ENCODE measurements at places on chromosomes 16 and 17.

DNA sequence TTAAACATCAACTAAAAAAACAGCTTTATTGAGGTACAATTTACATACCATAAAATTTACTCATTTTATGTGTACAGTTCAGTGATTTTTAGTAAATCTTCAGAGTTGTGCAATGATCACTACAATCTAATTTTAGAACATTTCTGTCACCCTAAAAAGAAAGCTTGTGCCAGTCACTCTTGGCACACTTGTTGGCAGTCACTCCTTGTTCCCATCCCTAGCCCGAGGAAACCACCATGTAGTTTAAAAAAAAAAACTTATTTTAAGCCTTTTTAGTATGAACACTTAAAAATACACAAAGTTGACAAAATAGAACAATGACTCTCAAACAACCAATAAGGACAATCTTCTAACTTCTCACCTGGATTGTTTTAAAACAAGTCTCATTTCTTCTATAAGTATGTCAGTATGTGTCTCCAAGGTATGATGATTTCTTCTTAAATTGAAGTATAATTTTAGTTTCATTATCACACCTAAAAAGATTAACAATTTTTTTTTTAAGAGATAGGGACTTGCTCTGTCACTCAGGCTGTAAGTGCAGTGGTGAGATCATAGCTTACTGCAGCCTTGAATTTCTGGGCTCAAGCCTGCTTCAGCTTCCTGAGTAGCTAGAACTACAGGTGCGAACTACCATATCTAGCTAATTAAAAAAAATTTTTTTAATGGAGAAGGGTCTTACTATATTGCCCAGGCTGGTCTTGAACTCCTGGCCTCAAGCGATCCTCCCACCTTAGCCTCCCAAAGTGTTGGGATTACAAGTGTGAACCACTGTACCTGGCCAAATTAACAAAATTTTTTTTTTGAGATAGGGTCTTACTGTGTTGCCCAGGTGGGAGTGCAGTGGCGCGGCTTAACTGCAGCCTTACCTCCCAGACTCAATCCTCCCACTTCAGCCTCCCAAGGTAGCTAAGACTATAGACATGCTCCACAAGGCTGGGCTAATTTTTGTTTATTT lies 53.2 kb downstream of the PPM1E start:
- no peak for DNase-seq

DNA sequence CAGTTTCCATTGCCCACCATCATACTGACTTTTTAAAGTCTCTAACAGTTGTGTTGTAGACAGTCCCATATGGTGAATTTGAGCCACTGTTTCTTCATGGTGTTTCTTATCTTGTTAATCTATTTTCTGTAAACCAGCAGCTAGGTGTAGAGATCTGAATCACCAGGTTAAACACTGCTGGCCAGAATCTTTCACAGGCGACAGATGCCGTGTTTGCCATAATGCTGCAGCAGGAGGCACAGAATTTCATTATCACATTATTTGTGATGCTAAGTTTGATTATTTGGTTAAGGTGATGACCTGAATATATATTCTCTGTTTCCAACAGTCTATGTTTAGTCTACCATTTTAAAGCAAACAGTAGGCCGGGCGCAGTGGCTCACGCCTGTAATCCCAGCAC lies 11.5 kb upstream of the CNGB1 start:
- DNase-seq: no peak

DNA sequence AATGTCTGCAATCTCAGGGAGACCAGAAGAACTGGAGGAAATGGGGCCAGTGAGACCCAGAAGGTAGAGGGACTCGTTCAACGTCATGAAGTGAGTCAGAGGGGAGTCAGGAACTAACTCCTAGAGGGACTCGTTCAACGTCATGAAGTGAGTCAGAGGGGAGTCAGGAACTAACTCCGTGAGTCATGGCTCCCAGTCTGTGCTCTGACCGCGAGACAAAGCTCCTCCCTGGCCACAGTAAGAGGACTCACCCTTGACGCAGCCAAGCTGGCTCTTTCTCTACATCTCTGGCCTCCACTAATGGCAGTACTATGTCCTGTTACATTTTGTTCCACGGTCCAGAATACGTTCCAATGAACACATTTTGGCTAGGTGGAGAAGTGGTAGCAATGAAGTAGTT lies 902.5 kb downstream of the KCNJ2 start:
- DNase-seq: no peak

GRCh38 chr16:56050916-56051315 lies 140.4 kb upstream of the GNAO1 start:
- no peak for DNase-seq

DNA sequence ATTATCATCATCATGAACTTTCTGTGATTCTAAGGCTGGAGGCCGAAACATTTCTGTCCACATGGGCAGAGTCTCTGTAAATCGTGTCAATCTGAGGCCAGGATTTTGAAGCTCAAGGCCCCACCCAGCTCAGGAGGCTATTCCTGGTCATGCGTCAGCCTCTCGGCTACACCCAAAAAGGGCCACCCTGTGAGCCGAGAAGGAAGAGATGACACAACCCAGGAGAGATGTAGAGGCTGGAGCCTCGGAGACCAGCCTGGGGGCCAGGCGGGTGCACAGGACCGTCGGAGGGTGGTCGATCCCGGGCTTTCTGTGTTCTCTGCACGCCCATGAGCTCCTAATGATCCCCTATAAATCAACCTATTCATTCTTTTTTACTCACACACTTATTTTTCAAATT lies 1.1 kb upstream of the CACNG1 start:
- no peak for DNase-seq

- no peak for DNase-seq
These were observed 12.5 kb downstream of the FAHD1 start for GRCh38 chr16:1839554-1839953.

DNA sequence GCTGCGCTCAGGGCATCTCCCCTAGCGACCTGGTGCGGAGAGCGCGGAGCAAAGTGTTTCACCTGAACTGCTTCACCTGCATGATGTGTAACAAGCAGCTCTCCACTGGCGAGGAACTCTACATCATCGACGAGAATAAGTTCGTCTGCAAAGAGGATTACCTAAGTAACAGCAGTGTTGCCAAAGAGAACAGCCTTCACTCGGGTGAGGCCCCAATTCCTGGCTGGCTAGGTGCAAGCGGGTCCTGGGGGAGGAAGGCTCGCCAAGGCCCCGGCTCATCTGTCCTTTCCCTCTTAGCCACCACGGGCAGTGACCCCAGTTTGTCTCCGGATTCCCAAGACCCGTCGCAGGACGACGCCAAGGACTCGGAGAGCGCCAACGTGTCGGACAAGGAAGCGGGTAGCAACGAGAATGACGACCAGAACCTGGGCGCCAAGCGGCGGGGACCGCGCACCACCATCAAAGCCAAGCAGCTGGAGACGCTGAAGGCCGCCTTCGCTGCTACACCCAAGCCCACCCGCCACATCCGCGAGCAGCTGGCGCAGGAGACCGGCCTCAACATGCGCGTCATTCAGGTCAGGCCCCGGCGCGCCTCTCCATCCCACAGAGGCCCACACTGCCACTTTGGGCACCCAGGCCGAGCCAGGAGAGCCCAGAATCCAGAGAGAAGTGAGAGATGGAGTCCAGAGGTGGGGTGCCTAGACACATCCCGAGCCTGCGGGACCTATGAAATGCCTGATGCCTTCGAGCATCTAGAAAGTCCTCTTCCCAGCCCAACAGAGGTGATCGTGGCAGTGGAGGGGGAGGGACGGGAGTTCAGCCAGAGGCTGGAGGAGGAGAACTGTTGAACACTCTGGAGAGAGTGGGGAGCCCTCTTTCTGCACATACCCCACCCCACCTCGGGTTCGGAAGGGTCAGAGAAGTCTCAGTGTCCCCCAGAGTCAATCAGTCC lies 3.3 kb downstream of the LHX1 start:
- no peak for DNase-seq

DNA sequence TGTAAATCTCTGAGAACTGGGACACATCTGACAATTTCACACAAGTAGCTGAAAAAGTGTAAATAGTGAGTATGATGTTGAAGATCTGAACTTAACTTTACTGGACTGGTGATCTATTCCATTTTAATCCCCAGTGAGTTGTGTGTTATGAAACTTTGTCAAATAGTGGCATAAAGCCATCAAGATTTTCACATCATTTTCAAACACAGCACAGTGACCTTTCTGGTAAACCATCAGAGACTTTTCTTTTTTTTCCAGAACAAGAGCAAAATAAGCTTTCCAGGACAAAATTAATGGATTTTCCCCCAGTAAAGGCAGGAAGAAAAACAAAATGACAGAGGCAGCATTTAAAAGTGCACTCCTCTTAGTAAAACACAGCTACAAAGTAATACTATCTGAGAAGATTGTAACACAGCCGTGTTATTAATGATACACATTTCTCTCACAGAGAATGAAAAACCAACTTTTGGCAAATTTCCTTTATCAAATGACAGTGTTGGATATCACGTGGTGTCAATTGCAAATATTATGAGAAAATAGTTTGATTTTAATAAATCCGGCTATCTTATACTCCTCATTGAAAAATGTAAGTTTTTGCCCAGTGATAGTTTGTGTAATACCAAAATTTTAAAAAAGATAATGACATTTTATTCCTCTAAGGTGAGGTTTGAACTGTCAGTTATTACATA lies 16.8 kb upstream of the COL1A1 start:
- DNase-seq: no peak

- no peak for DNase-seq
These were observed 39.8 kb downstream of the TMEM11 start for GRCh38 chr17:21174186-21174585.

DNA sequence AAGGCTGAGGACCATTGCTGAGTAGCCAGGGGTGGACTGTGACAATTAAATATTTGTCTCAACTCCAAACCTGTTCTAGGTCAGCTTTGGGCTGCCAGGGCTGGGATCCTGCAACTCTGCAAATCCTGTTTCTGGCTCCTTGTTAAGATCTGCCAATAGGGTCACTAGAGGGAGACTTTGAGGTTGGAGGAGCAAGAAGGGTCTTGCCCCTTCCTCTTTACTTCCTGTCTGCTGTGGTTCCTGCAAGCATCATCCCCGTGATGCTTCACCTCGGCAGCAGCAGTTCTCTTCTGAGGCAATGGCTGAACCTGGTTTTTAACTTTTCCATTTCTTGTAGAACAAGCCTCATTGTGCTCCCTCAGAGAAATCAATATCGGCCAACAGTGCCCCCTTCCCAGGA lies 124.6 kb downstream of the IRX5 start:
- DNase-seq: no peak

- DNase-seq: no peak
These were observed 6.4 kb downstream of the WNT3 start for GRCh38 chr17:46811978-46812583.

DNA sequence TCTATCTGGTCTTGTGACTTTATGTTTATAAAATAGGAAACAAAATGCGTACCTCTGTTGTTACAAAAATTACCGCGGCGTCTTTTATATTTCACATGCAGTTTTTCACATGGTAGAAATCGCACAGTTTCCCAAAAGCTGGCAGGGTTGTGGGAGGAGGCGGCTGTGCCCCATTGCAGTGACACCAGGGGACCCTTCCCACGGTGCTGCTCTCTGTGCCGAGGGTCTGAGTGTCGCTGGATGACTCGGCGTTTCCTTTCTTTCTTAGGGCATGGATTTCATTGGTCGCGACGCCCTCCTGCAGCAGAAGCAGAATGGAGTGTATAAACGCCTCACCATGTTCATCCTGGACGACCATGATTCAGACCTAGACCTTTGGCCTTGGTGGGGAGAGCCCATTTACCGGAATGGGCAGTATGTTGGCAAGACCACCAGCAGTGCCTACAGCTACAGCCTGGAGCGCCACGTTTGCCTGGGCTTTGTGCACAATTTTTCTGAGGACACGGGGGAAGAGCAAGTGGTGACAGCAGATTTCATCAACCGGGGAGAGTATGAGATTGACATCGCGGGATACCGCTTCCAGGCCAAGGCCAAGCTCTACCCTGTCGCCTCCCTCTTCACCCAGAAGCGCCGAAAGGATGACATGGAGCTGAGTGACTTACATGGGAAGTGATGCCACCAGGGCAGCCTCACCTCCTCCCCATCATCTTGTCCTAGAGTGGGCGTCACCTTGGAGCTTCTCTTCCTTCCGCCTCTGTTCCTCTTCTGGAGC lies 17.2 kb upstream of the CLEC18C start:
- no peak for DNase-seq

GRCh38 chr16:30533146-30533522 lies 1.5 kb downstream of the ZNF747 start:
- no peak for DNase-seq

GRCh38 chr16:75928295-75928694 lies 202.0 kb upstream of the CPHXL start:
- DNase-seq: no peak

DNA sequence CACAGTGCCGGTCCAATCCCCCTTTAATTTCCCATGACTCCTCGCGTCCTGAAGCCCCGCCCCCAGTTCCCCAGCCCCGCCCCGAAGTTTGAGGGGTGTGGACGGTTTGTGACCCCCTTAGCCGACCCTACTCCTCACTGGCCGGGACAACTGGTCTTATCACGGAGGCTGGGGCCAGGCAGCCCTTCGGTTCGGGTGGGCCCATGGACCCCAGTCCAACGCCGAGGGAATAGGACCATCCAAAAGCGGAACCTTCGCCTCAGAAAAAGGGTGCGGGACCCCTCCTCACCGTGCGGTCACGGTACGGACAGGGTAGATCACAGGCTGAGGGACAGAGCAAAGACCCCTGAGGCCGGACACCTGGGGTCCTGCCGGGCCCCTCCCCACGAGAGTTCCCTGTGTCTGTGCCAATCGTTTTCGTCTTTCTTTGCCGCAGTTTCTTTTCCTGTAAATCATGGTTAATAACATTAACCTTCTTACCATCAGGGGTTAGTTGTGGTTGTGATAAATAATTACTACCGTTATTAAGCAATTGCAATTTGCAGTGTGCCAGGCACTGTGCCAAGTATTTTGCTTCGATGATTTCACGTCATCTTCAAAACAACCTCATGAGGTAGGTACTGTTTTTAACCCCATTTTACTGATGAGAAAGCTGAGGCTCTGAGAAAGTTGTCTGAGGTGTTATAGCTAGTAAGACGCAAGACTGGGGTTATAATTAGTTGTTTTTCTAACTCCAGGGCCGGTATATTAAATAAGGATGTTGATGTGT lies 543 bp downstream of the TMUB2 start:
- DNase-seq: no peak

DNA sequence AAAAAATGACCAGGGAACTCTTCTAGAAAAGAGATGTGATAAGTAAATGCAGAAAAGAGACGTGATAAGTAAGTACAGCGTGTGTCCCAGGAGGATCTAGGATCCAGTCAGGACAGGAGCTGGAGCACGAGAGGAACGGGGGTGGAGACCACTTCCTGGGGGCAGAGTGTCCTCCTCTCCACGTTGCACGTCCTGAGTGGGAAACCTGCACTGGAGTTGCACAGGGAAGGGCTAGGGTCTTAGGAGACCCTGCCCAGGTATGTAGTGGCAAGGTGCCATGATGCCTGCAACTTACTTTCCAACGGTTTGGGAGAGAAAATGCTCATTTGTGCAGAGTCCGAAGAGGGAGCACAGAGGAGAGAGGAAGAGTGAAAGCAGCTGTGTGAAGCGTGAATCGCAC lies 55.8 kb downstream of the RNF213 start:
- no peak for DNase-seq

DNA sequence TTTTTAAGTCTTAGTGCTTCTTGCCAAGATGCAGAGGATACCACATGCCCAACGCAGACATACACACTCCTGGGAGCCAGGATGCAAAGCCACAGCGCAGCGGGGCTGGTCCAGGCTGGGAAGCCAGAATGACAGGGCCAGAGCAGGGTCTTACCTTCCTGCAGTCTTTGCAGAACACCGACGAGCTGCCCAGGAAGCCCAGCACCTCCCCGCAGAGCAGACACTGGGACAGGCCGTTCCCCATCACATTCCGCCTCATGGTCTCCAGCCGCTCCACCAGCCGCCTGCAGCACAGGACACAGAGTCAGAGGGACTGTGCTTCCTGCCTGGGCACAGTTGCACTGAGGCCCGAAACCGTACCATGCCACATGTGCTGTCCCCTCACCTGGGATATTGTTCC lies 33.3 kb downstream of the RPH3AL start:
- DNase-seq: no peak

- DNase-seq: no peak
These were observed 3.5 kb downstream of the CLTC start for GRCh38 chr17:59623151-59623550.
